Neural crest cell (in vitro differentiated cells): ENCODE measurements at places on chromosomes 12 and 14. TPM values are rescaled to one million over a fixed set of nuclear protein-coding genes. Genes with fewer than 3 reads are reported as not detected.
A peak's percentile ranks its signal among the peaks of the same experiment; 100 is the strongest.

DNA sequence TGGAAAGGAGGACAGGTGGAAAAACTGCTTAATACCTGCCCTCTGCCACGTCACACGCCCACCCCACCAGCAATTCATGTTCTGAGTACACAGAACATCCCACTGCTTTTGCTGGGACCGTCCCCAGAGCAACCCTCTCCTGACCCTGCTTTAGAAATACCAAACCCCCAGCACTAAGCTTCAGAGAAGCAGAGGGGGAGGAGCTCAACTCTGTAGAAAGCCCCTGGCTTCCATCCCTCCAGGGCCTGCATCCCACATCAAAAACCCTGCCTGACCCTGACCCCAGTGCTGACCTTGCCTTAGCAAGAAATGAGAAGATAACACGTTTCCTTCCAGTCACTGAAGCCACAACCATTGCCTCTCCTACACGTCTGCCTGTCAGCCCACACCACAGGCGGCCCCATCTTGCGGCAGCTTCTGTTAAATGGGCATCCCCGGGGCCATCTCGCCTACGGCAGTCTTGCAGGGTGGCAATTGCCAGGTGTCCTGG is 19.7 kb downstream of the VDR start:
- no peaks in the 10 kb centered on the region for H3K36me3 ChIP-seq
- H3K4me3 ChIP-seq: no peak overlapping the region
- H3K27me3 ChIP-seq: no peaks in the 10 kb centered on the region
- peaks cover 11% of the 10 kb centered on the region for H3K4me1 ChIP-seq
- DNase-seq: no peak

DNA sequence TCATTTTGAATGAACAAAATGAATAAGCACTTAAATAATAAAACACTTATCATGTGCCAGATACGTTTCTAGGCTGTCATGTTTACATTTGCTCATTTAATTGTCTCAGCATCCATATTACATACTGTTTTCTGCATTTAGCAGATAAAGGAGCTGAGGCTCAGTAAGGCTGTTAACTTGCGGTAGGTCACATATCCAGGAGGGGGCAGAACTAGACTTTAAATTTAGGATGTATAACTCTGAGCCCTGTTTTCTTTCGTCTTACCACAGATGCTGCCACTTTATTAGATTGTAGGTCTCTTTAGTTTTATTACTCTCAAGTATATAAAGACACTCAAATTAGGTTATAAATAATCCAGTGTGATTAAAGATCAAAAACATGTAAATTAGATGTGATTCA is 17.7 kb downstream of the IRAK4 start:
- no peaks in the 10 kb centered on the region for H3K4me1 ChIP-seq
- no peak overlapping the region for H3K27ac ChIP-seq

DNA sequence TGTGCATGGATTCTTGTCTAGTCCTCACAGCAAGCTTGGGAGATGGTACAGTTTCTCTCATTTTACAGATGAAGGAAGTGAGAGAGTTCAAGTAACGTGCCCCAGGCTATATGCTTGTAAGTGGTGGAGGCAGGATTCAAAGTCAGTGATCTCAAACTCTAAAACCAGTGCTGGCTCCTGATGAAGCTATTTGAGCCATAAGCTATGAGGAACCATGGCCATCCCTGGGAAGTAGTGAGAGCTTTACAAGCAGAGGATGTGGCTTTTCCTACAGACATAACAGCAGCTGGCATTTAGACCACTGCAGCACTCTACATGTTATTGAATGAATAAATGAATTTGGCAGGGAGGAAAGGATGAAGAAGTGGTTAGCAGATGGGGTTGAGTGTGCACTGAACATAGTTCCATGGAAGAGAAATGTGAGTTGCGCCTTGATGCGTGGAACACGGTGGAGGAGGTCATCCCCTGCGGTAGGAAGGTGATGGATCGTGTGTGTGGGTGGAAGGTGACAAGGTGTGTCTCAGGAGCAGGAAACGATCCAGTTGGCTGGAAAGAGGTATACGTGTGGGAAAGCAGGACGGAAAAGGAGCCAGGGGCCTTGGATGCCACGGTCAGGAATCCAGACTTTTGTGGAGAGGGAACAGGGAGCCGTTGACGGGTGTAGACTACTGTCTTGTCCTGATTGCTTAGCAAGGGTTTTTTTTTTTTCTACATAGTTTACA is 65.2 kb downstream of the RFX4 start:
- no peak for DNase-seq
- no peak overlapping the region for H3K4me3 ChIP-seq
- no peaks in the 10 kb centered on the region for H3K27me3 ChIP-seq
- H3K27ac ChIP-seq: peak overlapping the region; percentile 6
- no peaks in the 10 kb centered on the region for H3K36me3 ChIP-seq
- peaks cover 51% of the 10 kb centered on the region for H3K4me1 ChIP-seq

- H3K27me3 ChIP-seq: no peaks in the 10 kb centered on the region
- no peaks in the 10 kb centered on the region for H3K36me3 ChIP-seq
- H3K27ac ChIP-seq: no peak overlapping the region
- no peak overlapping the region for H3K4me3 ChIP-seq
- DNase-seq: no peak
Observed at GRCh38 chr12:49230805-49231194, 34.1 kb upstream of the TUBA1C start.

GRCh38 chr14:103112400-103113243 is 10.6 kb upstream of the TNFAIP2 start:
- H3K27me3 ChIP-seq: peaks cover 14% of the 10 kb centered on the region
- peaks cover 10% of the 10 kb centered on the region for H3K4me1 ChIP-seq
- H3K27ac ChIP-seq: no peak overlapping the region
- H3K36me3 ChIP-seq: no peaks in the 10 kb centered on the region
- no peak overlapping the region for H3K4me3 ChIP-seq

The HOXC9 gene
- 5.6 and 6.3 TPM in 2 replicates for total RNA-seq

GRCh38 chr14:38250331-38250730 is 5.6 kb downstream of the CLEC14A start:
- no peak overlapping the region for H3K27ac ChIP-seq
- H3K36me3 ChIP-seq: no peaks in the 10 kb centered on the region
- peaks cover 49% of the 10 kb centered on the region for H3K27me3 ChIP-seq

DNA sequence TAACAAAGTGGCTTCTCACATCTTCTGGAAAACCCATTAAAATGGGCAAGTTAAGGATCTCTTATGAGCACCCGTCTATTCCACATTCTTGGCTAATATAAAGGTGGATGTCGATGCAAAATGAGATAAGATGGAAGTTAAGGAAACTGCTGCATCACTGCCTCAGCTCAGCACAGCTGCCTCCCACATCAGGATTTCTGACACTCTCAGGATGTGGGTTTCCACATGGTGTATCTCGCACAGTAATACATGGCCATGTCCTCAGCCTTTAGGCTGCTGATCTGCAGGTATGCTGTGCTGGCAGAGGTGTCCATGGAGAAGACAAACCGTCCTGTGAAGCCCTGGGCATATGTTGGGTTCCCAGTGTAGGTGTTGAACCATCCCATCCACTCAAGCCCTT is 1348.0 kb downstream of the TMEM121 start:
- no peak for DNase-seq
- H3K36me3 ChIP-seq: peaks cover 8% of the 10 kb centered on the region
- no peaks in the 10 kb centered on the region for H3K27me3 ChIP-seq
- H3K4me1 ChIP-seq: no peaks in the 10 kb centered on the region
- H3K27ac ChIP-seq: no peak overlapping the region

- no peaks in the 10 kb centered on the region for H3K27me3 ChIP-seq
- no peak overlapping the region for H3K4me3 ChIP-seq
- no peak for DNase-seq
- peaks cover 18% of the 10 kb centered on the region for H3K4me1 ChIP-seq
- no peak overlapping the region for H3K27ac ChIP-seq
Observed at GRCh38 chr12:118357257-118358007, 15.3 kb downstream of the TAOK3 start.

The SLC10A1 gene
- not detected in 2 replicates for total RNA-seq

DNA sequence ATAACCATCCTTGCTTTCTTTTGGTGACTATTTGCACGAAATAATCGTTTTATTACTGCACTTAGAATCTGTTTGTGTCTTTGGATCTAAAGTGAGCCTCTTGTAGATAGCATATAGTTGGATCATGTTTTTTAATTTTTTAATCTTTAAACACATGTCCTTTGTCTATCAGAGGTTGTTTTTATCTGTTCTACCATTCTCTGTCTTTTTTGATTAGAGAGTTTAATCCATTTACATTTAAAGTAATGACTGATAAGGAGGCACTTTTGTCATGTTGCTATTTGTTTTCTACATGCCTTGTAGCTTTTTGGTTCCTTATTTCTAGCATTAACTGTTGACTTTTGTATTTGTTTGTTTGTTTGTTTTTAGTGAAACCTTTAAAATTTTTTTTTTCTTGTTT is 506.2 kb upstream of the RGS6 start:
- peaks cover 35% of the 10 kb centered on the region for H3K36me3 ChIP-seq
- H3K4me1 ChIP-seq: peaks cover 15% of the 10 kb centered on the region
- no peak for DNase-seq
- H3K4me3 ChIP-seq: no peak overlapping the region
- no peaks in the 10 kb centered on the region for H3K27me3 ChIP-seq
- no peak overlapping the region for H3K27ac ChIP-seq

The SCNN1A gene
- total RNA-seq: not detected in 2 replicates

- DNase-seq: no peak
- H3K27ac ChIP-seq: no peak overlapping the region
- H3K4me1 ChIP-seq: no peaks in the 10 kb centered on the region
- H3K4me3 ChIP-seq: no peak overlapping the region
- no peaks in the 10 kb centered on the region for H3K27me3 ChIP-seq
Observed at GRCh38 chr12:14957551-14958168, 3.7 kb downstream of the ARHGDIB start.

GRCh38 chr14:22502551-22502950 is 86.5 kb downstream of the DAD1 start:
- peaks cover 20% of the 10 kb centered on the region for H3K4me1 ChIP-seq
- H3K4me3 ChIP-seq: no peak overlapping the region
- no peak for DNase-seq
- H3K27ac ChIP-seq: no peak overlapping the region
